ENCODE measurements at places on chromosomes 2 and 18.

DNA sequence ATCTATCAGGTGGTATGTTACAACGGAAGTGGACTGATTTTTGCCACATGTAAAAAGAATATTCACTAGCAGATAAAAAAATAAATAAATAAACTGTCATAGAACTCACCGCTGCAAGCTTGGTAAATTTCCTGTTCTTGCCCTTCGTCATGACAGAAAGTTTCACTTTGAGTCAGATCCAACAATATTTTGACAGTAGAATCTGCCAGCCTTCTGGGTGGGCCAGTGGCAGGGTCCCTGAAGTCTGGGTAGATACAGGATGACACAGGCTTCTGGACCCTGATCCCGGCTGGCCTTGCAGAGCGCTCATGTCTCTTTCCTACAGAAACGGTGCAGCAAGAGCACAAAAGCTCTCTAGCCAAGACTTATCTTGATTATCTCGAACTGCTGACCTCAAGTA lies 97.8 kb upstream of the PMAIP1 start:
- no peak for DNase-seq

GRCh38 chr2:27049422-27050280 lies 1.8 kb upstream of the AGBL5 start:
- DNase-seq = no peak

- no peak for DNase-seq
Observed at GRCh38 chr18:55064760-55065159, 105.5 kb upstream of the CCDC68 start.

GRCh38 chr2:13666582-13667414 lies 950.1 kb downstream of the TRIB2 start:
- DNase-seq = no peak

GRCh38 chr18:28045880-28046279 lies 131.1 kb downstream of the CDH2 start:
- no peak for DNase-seq

- DNase-seq = no peak
Observed at GRCh38 chr18:75226956-75227316, 16.3 kb downstream of the TSHZ1 start.

DNA sequence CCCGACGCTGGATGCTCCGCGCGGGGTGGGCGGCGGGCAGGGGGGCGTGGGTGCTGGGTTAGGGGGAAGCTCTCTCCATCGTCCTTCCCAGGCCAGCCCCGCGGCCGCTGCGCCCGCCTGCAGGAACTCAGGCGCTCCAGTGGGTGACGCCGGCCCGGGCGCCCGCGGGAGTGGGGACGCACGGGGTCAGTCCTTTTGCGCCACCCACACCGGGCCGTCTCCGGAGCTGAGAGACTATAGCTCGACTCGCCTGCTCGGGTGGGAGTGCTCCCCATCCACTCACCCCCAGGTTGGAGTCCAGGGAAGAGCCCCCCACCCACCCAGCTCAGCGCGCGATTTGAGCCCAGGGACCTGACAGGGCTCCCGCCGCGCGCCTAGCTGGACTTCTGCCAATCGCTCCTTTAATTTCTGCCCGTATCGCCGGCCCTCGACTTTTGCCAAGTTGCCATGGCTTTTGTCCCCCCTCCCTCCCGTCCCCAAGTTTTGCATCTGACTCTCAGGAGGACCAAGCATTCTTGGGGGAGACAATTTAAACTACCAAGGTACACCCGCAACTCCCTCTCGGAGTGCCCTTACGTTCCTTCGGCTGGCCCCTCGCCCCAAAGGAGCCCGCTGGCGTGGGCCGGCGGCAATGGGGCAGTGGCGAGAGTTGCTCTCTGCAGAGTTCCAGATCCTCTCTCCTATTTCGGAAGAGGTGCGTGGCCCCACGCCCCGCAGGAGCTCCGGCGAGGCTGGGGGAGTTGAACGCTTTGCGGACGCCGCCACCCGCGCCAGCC lies 205.8 kb upstream of the SMAD2 start:
- DNase-seq = no peak

DNA sequence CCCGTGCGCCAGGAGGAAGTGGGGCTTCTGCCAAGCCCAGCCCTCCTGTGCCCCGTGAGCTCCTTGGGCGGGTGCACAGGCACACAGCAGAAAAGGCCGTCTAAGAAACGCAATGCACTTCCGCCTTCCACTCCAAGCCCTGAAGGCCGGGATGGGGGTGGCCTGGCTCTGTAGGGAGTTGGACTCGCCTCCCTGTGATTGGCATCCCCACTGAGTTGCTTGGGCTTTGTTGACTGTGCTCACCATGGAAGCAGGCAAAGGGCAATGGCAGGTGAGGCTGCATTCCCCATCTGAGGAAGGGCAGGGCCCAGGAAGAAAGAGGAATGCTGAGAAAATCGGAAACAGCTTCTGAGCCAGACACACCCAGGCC lies 66.8 kb downstream of the CRACDL start:
- peak; percentile 81 for DNase-seq

DNA sequence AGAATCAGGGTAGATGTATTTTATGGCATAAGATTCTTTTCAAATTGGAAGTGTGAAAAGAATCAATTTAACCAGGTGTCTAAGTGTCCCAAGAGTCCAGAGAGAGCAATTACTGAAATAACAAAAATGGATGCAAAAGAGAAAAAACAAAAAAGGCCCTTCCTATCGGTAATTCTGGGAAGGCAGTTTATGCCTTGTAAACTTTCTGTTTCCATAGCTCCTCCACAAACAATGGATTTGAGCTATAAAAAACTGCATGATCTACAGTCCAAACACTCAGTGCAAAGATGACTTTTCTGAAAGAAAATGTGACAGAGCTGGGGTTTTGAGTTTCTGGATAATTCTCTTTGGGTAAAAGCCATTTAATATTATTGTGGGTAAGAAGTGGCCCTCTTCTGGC lies 366.1 kb downstream of the EN1 start:
- DNase-seq = no peak

Data from ELF-1 (cell line).